ENCODE measurements at places on chromosomes 2 and 18.

GRCh38 chr2:172440795-172441194 is 13.4 kb downstream of the ITGA6 start:
- no peak for DNase-seq

GRCh38 chr2:146873646-146874259 is 971.1 kb upstream of the ACVR2A start:
- no peak for DNase-seq

DNA sequence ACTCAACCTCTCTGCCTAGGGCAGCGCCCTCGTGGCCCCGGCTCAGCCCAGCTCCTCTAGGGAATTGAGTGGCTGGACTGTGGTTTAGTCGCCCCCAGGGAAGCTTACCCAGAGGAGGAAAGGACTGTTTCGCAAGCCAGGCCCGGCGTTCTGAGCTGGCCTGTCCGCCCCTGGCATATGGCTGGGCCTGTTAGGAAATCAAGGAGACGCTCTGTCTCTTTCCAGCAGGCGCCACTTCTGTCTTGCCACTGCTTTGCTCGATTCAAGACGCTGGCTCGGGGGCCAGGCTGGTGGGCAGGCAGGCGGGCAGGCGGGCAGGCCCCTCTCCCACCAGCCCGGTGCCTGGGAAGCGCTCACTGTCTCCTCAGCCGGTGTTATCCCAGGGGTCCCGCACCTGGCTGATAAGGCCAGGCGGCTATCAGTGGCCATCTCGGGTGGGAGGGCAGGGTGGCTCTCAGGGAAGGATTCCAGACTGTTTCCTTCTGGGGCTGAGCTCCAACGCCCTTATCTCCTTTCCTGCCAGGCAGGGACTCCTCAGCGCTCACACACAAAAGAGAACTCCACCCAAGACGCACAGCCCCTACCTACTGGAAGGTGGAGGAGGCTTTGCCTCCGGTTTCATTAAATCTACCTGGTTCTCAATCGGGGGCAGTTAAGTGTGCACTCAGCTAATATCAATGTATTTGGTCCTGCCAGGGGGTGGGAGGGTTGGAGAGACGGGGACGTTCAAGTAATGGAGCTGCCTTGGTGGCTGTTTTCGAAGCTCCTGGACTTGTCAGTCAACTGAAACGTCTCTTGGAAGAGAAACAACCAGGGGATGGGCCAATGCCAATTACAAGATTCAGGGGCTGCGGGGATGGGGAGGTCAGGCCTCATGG is 109.1 kb downstream of the SMAD7 start:
- no peak for DNase-seq

- DNase-seq, result no peak
These were observed 77.2 kb upstream of the OTOS start for GRCh38 chr2:240217431-240218301.

DNA sequence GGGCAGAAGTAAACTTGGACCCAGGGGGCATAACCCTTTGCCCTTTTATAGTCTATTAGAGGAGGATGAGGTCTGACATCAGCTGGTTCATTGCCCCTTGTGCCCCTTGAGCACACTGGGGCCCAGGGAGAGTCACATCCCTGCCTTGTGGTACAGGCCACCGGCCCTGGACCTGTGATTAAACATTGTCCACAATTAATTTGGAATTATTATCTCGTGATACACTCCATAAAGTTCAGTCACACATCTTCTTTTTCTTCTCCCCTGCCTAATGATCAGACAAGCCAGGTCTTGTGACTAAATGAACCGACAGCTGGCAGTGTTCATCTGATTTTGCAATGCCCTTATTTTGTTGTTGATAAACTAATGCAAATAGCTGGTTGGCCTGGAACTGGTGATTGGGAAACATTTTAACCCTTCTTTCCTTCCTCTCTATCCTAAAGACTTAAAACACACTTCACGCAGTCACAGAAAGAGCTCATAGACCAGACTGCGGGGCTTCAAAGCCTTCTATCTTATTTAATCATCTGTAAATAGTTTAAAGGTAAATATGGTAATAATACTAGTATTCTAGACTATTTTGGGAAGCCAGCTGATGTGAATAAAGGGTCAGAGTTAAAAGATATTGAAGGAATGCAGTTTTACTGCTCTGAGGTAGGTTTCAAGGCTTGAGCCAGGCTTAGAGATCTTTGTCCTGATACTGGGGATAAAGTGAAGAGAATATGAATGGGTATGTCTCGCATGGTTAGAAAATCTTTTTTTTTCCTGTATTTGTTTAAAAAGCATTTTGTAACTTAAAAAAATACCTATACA is 13.4 kb downstream of the IL1R1 start:
- DNase-seq, result no peak

DNA sequence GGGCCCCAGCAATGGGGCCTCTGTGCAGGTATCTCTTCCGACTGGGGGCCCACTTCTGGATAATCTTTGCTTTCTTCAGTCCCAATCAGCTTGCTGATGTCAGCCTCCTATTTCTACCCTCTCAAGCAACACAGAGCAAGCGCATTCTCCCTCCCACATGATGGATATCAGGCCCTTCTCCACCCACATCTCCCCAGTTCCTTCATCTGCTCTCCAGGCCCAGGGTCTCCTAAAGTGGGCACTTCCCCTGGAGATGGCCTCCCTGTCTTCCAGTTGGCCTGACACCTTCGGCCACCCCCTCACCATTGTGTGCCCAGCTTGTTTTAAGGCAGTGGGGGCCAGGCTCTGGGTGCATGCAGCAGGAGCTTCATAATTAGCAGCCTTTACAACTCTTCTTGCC is 96.6 kb upstream of the MCFD2 start:
- DNase-seq, result no peak

Measured in stimulated activated CD8-positive, alpha-beta memory T cell treated with anti-CD3 and anti-CD28 coated beads, Interleukin-7, amount 100 ng/mL, for 1 hour (primary cell).